Activated T-helper 1 cell treated with Interleukin-2 at 50 U/mL for 16 hours (primary cell): ENCODE measurements at places on chromosomes 5 and 9.

- no peak for DNase-seq
Observed at GRCh38 chr5:162248107-162248713, 180.6 kb downstream of the GABRG2 start.

DNA sequence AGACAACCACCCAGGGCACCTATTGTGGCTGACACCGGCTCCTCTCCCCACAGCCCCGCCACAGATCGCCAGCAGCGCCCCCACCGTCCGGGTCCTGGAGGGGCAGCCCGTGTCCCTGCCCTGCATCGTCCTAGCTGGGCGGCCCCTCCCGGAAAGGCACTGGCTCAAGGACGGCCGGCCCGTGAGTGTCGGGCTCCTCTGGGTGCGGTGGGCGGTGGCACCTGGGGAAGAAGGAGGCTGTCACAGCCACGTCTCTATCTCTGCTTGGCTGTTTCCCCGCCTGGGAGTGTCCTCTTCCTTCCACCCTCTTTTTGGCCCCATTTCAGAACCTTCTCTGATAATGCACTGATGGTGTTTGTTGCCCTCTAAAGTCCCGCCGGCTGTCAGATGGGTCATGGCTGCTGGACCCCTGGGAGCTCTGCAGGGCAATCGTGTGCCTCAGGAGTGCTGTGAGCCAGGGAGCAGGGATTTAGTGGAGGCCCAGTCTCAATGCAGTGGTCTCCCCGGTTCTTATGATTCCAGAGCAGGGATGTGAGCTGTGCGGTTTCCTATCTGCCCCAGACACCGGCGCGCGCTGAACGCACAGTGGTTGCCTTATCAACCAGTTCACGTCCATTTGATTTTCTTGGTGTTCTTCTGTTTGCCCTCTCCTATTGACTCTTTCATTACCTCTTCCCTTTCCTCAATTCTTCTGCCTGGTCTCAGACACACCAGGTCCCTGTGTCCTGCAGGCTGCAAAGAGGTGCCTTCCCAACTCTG lies 55.3 kb downstream of the HMCN2 start:
- DNase-seq, result no peak

- no peak for DNase-seq
Observed at GRCh38 chr5:90182726-90183125, 226.8 kb downstream of the CETN3 start.

- DNase-seq, result no peak
Observed at GRCh38 chr5:141874262-141874964, 3.8 kb downstream of the PCDH1 start.

GRCh38 chr5:122831984-122832383 lies 13.4 kb upstream of the SNX24 start:
- DNase-seq, result no peak

GRCh38 chr5:134084570-134084969 lies 29.9 kb upstream of the TCF7 start:
- DNase-seq, result no peak

- DNase-seq, result no peak
Observed at GRCh38 chr5:124235576-124235975, 510.9 kb downstream of the ZNF608 start.

DNA sequence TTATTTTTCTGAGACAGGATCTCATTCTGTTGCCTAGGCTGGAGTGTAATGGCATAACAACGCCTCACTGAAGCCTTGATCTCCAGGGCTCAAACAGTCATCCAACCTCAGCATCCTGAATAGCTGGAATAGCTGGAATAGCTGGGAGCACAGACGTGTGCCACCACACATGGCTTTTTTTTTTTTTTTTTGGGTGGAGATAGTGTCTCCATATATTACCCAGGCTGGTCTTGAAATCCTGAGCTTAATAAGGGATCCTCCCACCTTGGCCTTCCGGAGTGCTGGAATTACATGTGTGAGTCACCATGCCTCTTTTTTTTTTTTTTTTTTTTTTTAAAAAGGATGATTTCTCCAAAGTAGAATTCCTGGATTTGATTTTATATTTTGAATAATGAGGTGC lies 60.7 kb downstream of the NSD1 start:
- DNase-seq, result no peak

DNA sequence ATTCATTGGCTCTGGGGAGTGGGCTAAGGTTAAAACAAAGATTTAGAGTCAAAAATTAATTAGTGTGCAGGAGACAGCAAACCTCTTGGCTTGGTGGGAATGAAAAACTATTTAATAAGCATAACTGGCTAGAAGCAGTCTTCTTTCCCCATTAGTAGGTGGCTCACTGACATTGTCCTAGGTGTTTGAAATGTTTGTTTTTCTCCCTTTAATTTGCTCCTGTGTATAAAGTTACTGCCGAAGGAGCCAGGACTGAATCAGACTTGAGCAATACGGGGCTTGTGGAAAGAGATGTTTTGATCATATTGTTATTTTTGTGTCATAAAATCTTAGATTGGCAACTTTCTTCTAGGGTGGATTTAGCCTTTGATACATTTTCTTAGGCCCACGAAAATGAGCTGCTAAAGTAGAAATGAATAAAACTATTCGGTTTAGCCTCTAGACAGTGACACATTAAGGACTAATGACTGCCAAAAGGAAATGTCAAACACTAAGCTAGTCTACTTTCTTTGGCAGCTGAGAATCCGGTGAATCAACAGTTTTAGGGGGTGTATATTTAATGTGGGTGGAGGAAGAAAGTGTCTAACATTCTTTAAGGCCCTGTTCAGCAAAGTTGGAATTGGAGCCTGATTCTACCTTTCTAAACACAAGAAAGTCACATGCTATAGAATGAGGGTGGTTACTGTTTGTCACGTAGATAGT lies 30.2 kb downstream of the LRRTM2 start:
- no peak for DNase-seq

DNA sequence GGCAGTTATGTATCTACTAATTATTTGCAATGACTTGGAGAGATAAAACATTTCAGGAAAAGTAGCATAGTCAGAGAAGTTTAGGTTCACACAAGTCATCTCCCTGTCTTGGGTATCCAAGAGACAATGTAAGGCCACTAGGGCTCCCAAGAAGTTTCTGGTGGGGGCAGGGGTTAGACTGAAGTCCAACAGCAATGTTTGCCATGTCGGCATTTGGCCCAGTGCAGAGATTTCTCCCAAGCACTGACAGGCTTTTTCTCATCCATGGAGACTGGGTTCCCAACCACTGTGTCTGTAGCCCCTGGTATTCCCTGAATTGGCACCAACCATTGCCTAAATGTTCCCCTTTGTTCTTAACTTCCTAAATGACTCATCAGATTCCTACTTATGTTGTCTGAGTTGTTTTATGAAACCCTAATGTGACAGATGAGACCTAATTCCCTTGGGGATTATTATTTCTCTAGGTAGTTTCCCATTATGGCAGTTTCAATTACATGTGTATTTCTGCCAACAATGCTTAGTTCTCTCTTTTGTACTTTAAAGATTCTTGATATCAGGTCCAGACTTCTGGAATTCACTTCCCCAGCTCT lies 103.6 kb upstream of the EGFLAM start:
- DNase-seq, result no peak

- no peak for DNase-seq
Observed at GRCh38 chr9:107691664-107692063, 202.1 kb upstream of the KLF4 start.

GRCh38 chr5:140870221-140871201 lies 1.8 kb downstream of the PCDHA11 start:
- DNase-seq, result no peak

DNA sequence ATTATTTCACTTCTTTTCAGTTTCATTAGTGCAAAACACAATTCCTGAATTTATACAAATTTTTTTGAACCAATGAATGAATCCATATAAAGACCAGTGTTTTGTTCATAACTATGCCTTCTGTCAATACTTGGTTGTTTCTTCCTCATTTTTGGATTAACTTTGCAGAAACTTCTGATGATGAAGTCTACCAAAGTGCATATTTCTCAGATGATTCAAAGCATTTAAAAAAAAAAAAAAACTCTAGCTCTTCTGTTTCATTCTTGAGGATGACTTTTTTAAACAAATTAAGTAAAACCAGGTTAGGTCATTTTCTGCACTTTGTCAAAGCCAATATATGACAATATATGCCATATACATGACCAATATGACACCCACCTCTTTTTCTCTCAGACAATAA lies 92.6 kb downstream of the CHSY3 start:
- DNase-seq, result no peak

GRCh38 chr5:68066277-68066955 lies 149.1 kb upstream of the PIK3R1 start:
- no peak for DNase-seq

DNA sequence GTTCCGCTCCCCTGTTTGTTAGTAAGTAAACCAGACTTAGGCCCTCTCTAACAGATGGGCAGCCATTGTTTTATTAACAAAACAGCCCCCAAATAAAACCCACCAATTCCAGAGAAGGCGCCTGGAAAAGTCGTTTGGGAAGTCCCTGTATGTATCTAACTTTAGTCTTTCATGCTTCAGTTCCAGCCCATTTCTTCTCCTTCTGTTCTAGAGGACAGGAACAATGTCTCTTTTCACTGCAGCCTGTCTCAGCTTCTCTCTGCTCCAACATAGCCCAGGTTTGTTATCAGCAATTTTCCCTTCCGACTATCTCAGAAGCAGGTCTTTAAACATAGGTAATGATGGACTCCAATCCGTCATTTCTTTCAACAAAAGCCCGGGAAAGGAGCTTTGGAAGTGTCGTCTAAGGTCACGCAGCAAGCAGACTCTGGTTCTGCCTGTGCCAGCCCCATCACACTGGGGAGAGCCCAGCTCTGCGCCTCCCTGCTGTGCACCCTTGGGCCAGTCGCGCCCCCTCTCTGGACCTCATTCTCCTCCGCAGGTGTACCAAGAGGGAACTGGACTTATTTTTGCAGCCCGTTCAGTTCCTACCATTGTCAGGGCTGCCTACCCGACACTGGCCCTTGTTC lies 9.6 kb upstream of the AKNA start:
- DNase-seq, result no peak

- DNase-seq, result no peak
Observed at GRCh38 chr5:150665044-150665443, 4.0 kb downstream of the MYOZ3 start.

DNA sequence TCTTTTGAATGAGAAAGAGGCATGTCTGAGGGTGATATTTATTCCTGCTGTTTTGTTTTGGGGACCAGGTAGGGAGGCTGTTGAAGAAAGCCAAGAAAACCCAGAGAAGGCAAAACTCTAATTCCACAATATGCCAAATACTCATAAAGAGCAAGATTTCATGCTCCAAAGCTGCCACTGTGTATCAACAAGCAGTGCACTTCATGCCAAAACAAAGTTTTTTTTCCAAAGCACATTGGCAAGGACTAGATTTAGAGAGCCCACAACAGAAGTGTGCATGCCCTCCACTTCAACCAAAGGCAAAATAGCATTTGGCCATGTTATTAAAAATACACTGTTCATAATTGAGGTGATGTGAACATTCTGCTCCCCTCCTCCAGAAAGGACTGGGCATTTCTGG lies 229.9 kb downstream of the EBF1 start:
- DNase-seq, result no peak

- no peak for DNase-seq
Observed at GRCh38 chr5:26569929-26570258, 468.5 kb downstream of the CDH9 start.

DNA sequence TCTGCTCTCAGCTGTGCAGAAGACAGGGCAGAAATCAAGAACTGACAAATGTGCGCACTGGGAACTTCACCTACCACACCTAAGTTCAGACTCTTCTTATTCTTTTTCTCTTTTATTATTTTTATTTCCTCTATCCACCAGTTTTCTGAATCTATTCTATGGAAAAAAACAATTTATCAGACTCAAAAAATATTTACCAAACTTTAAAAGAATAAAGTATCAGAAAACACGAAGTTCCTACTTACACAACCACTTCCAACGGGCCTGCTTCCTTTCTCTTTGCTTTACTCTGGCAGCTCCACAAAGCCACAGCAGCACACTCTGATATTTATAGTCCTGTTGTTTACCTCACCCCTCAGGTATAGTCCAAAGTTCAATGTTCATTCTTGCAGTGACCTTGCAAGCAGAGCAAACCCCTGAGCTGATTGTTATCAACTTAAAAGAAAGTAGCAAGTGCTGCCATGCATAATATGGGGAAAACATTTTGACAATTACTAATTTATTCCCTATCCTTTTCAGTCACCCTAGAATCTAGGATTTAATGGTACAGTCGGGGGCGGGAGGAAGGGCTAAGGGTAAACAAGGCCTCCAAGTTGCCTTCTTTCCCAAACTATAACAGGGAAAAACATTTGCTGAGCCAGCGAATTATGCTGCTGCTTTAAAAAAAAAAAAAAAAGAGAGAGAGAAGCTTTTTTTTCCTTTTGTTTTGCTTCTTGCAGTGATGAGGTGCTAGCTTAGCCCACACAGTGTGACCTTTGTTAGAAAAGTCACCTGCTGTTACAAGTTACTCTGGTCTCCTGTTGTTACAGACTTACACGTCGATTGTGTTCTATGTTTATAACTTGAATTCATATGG lies at the start of gene SELENOP:
TSS of gene SELENOP (minus strand) at position 302 of the 856 bp plus-strand sequence. CDS start 3,539 bp downstream, outside the sequence.
- no peak for DNase-seq

DNA sequence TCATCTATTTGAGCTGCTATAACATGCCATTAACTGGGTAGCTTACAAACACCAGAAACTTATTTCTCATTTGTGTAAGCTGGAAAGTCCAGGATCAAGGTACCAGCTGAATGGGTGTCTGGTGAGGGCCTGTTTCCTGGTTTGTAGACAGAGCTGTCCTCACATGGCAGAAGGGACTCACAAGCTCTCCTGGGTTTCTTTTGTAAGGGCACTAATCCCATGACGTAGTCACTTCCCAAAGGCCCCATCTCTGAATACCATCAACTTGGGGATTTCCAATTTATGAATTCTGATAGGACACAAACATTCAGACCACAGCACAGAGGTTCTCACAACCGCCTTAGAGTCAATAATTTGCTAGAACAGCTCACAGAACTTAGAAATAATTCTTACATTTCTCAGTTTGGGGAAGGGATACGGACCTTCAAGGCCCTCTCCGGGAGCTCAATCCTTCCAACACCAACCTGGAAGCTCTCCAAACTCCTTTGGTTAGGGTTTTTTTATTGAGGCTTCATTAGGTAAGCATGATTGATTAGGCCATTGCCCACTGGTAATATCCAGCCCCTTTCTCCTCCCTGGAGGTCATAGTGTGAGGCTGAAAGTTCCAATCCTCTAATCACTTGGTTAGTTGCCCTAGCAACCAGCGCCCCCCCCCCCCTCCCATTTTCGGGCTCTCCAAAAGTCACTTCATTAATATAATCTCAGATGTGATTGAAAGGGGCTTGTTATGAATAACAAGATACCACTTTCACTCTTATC lies 7.6 kb upstream of the DNAJA1 start:
- DNase-seq, result no peak

DNA sequence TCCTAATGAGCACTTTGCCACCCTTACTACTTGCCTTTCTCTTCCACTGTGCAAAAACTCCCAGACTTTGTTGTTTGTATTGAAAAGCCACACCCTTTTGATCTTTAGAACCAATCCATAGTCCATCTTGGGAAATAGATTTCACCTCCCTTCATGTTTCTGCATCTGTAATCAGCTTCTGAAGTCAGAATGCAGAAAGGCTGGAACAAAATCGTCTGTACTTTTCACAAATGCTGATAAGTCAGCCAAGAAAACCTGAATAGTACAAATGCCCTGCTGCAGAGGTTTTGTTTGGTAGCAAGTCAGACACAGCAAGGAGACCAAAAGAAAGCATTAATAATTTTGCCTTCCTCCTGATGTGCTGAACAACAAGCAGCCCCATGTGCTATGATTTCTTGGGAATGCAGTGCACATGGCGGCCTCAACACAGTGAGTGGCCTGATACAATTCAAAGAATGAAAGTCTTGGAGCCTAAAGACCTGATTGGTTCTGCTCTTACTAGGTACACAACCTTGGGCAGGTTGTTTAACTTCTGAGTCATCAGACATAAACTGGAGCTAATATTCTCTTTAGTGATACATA lies 59.2 kb upstream of the STK32A start:
- no peak for DNase-seq

GRCh38 chr9:108271646-108272348 lies 584.0 kb downstream of the ACTL7B start:
- DNase-seq, result no peak

- DNase-seq, result no peak
Observed at GRCh38 chr9:111514967-111515366, 10.0 kb upstream of the ZNF483 start.
